ENCODE measurements at places on chromosomes 5 and 9.

GRCh38 chr9:137612741-137613142, 6.1 kb upstream of the EHMT1 start:
- DNase-seq, result no peak

GRCh38 chr5:78360924-78361630, 660 bp downstream of the SCAMP1 start:
- DNase-seq, result peak; percentile 65

- DNase-seq, result no peak
Observed at GRCh38 chr5:35820735-35821134, 36.0 kb upstream of the IL7R start.

- no peak for DNase-seq
Observed at GRCh38 chr5:1564182-1564748, 40.5 kb upstream of the LPCAT1 start.

GRCh38 chr5:122971333-122971732, 65.2 kb downstream of the PPIC start:
- no peak for DNase-seq

DNA sequence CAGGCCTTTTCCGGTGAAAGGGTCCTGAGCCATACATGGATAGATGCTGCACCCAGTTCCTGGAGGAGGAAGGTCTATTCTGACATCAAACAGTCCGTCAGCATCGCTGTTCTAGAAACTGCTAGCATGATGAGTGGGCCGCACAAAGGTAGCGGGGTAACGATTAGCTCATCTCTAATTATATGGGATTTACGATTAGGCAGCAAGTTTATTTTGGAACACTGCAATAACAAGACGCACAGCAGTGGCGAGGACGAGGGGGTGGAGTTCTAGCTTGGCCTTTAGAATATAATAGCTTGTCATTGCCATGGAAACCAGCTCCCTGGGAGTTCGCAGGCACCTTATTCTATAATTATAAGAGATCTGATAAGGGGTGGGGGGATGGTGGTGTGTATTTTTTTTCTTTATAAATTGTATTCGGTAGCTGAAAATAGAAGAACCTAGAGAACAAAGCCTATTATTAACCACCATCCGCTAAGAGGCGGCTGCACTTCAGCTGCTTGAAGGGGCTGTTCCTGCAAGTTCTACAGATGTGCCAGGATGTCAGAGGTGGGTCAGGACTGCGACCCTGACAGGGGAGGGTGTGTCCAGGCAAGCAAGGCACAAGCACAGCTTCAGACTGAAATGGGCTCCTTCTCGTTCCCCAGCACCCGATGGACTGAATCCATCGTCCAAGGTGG, 311.0 kb downstream of the AGTPBP1 start:
- DNase-seq, result no peak

- DNase-seq, result no peak
Observed at GRCh38 chr5:163658702-163659567, 153.5 kb downstream of the MAT2B start.

DNA sequence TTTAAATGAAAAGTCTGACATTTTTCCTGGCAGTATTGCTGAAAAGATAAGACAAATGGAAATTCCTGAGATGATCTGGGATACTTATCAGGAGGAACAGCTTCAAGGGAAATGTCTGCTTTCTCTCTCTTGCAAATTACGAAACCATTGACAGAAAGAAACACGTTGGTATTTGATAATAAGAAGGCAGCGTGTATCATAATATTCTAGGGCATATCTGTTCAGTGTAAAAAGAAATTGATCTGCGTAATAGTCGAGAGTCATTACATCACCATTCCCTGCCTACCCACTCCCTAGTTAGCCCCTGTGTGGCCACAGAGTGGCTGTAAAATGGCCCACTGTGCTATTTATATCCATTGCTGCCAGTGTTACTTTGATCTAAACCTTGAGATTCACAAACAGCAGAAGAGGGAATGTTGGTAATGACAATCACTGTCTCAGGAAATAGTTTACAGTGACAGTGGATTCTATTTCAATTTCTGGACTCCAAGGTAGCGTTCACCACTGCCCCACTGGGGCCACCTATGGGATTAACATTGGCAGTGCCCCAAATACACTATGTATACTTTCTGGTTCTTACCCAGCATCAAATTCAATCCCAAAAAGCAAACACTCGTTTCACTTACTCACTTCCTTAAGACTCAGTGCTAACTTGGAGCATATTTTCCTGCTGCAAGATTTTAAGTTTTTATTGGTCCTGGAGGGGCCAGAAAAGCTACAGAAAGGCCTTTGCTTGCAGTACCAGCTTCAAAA, 133.4 kb upstream of the GAS1 start:
- DNase-seq, result no peak

DNA sequence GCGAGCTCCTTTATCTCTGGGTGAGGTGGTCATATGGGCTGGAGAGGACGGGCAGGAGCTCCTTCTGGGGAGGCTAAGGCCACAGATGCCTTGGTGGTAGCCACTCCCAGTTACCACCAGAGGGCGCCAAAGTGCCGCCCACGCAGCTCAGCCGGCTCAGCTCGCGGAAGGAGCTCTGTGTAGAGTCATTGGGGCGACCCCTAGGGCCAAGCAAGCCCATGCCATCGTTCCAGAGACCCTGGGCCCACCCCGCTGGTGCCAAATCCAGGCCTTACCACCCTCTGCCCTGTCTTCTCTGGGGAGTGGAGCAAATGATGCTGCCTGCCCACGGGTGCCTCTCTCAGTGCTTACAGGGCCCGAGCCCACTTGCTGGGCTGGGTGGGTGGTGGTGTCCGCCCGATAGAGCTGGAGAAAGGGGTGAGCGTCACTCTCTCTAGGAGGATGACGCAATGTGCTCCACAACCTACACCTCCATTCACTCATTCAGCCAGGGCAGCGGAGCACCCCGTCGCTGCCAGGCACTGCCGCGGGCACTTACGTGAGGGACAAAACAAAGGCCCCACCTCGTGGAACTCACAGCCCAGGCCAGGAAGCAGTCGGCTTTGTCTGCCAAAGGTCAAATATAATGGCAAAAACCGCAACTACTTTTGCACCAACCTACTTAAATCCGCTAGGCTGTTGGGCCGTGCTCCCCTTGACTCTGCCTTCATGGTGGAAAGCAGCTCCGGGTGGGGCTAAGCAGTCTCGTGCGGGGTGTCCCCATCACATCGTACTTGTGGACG, 13.8 kb downstream of the TSPAN17 start:
- DNase-seq, result peak; percentile 57

DNA sequence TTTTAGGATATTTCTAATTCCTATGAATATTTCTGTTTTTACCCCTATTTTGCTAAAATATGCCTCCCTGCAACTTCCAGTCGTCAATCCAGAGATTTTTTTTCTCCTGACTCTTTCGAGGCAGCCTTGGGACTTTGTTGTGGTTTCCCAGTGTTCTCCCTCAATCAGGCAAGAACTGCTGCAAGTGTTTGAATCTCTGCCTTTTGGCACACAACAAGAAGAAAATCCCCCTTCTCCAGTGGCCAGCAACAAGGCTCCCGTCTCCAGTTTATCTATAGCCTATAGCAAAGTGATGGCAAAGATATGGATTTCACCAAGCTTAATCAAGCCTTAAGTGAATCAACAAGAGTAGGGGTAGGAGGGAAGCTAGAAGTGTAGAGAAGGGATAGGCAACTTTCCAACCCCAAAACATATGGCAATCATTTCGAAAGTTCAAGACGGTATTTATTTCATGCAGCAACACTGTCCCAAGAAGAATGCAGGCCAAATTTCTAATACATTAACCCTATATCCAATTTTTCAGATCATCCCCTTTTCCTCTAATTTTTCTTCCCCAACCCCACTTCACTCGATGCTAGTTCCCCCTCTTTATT, 37.7 kb upstream of the PAPPA start:
- DNase-seq, result no peak

DNA sequence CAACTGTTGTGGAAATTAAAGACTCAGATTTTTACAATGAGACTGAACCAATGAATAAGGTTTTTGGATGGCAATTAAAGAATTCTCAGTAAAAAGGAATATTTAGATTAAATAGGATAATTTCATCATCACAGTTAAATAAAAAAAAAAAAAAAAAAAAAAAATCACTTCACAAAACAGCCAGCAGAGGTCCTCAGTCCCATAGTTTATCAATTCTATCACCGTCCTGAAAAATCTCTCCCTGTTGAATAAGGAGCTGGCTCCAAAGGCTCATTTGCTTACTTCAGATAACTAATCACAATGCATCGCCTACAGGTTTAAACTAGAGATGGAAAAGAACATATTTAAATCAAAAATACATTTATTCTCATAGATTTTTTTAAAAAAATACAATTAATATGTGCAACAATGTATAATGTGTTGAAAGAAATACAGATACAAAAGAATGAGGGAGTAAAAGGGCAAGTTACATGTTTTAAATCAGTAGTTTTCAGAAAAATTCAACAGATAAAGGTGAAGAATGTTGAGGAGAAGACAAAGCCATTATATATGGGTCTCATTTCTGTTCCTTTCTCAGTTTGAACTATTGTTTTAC, 175.8 kb upstream of the CHD1 start:
- no peak for DNase-seq

GRCh38 chr5:75951158-75951557, 132.0 kb upstream of the SV2C start:
- no peak for DNase-seq

DNA sequence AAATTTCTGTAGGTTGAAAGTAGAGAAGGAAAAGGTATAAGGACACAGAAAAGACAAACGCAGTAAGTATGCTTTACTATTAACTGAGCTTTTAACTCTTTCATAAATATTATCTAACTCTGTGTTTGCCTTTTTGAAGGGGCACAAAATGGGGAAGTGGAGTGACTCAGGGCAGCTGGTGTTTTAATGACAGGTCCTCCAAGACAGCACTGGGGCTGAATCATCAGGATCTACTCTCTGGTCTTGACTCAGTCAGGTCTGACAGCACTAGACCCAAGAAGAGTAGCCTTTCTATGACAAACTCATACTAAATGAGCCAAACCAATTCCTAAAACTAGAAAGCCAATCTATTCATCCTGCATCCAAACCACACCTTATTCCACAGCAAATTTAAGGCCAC, 102.2 kb downstream of the APTX start:
- no peak for DNase-seq

DNA sequence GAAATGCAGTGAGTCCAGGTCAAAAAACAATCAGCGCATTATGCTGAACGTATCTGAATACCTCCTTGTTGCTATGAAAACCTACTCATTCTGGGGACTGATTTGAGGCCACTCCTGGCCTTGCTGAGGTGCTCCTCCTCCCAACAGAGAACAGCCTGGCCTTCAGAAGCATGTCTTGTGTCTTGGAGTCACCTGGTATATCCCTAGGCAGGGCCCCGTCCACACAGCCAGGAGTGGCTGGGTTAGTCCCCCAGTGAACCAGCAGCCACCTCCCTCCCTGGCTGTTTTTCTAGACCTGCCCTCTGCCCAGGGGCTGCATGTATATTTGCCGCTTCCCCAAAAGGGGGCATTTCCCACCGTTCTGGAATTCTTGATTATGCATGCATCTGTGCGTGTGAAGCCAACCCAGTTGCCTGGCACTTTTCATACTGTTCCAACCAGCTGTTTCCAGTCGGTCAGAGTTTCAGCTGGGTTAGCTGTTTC, 99.2 kb upstream of the SPATA31C2 start:
- DNase-seq, result no peak

All from activated CD8-positive, alpha-beta memory T cell treated with anti-CD3 and anti-CD28 coated beads for 4 hours (primary cell).